Activated T-cell treated with anti-CD3 and anti-CD28 coated beads for 4 hours (primary cell): ENCODE measurements at places on chromosomes 13 and 19.

GRCh38 chr19:13573056-13573667 lies 66.9 kb upstream of the CACNA1A start:
- DNase-seq, result no peak

GRCh38 chr19:50823389-50824042 lies at the start of gene KLK1:
Gene KLK1, minus strand, starts transcription at chr19:50823787. Its CDS starts 39 bp downstream, at chr19:50823748.
- no peak for DNase-seq

DNA sequence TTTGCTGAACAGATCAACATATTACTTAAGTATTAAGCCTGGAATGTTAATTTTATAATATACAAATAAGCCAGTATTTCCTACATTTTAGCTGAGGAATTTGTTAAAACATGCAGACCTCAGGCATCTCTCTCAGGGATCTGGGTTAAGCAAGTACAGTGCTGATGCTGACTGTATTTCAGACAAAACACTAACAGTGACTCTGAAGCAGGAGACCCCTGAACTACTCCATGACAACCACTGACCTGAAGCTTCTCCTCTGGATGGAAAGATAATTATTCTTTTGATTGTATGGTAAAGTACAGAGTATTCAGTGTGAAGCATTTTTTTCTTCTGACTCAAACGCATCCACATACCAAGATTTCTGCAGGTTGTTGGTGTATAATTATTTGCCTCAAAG lies 680.8 kb downstream of the LIG4 start:
- DNase-seq, result no peak

- no peak for DNase-seq
These were observed 55.6 kb upstream of the PEG3 start for GRCh38 chr19:56896095-56896494.

DNA sequence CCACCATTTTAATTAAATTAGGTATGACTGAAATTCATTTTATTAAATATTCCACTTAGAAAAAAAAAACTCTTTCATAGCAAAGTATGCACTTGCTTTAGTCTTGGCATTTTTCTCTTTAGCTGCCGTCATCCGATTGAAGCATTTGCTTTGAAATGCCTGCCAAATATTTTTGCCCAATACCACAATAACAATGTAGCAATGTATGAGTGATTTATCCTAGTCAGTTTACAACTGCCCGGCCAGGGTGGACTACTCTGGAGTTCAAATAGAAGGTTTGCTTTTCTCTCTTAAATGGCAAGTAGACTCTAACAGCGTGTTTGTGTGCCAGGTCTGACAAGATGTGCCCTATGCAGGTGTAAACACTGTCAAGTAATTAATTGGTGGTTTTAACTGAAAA lies 675.3 kb upstream of the SGCG start:
- no peak for DNase-seq

- peak; percentile 78 for DNase-seq
These were observed 9.6 kb downstream of the GIPR start for GRCh38 chr19:45677351-45678230.

DNA sequence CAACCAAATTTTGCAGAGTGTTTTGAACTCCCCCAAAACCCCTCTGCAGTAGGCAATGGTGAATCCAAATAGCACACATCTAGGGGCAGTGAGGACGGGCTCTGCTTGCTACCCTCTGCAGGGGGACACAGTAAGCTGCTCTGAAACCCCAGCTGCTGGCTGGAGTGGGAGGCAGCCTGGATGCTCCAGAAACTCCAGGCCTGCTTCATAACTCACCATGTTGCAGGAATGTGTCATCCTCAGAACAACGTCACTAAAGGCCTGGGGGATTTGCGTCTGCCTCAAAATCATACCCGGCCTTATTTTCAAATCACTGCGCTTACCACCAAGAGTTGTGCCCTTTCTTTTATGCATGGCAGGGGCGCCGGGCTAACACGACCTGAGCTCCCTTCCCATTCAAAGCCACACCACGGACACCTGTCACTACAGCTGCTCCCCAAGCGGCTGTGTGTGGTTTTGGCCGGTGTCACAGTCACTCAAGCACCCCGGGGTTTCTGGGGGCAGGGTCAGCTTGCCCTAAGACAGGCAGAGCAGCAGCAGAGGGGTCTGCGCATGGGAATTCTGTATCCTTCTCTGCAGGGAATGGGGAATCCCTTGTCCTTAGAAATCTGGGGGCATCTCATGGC lies 93.9 kb downstream of the TSHZ3 start:
- DNase-seq, result no peak

DNA sequence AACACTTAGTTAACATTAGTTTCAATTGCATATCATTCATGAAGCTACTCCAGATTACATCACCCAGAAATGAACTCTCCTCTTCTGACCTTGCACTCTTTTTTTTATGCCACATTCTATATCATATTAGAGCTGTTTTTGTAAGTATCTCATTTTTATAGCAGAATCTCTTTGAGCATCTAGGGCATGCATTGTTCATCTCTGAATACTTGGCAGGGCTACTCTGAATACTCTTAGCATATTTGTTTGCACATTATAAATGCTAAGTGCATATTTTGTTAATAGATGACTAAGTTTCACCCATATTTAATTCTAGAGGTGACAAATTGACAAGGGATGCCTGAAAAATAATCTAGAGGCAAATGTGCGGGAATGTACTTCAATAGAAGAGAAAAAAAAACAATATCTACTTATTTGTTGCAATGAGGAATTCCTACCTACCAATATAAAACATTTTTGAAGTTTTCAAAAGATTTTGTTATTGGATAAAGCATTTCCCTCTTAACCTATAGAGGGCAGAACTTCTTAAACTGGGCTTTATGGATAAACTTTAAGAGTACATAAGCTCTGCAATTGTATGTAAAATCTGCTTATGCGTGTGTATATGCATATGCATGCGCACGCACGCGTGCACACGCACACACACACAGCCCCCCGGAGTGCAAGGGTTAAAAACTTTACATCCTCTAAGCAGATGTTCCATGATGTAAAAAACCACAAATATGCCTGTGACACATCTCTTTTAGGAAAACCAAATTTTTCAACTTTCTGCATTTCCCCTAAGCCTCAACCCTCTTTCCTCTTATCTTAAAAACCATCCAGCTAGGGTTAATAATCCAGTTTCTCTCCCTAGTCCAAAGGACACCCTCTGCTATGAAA lies 73.0 kb upstream of the OXGR1 start:
- no peak for DNase-seq

DNA sequence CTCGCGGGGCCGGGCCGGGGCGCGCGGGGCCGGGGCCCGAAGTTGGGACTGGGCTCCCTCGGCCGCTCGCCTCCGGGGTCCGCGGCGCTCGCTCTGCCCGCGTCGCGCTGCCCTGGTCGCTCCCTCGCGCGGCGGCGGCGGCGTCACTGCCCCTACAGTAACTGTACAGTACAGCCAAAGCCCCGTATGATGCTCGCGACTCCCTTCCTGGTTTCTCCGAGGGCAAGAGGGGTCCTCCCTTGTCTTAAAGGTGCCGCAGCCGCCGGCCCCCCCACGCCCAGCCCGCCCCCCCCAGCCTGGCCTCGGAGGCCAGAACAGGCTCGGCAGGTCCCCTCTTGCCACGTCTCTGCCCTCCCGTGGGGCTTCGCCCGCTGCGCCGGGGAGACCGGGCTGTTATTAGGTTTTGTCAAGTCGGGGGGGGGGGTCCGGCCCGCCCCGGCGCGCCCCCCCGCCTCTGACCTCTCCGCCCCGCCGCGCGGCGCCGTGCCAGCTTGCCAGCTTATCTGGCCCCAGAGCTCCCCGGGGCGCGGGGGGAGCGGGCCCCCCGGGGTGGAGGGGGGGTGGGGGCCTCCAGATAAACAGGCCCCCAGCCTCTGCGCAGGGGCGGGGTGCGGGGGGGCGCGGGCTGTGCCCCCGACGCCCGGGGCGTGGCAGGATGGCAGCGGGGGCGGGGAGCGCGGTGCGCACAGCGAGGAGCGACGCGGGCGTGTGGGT lies at the start of gene ZBTB7A:
Gene ZBTB7A (minus strand): TSS at position 218 of the 714 bp plus-strand sequence. CDS start 11,667 bp downstream, outside the sequence.
- peak; percentile 72 for DNase-seq

GRCh38 chr19:7109678-7110289 lies 40.3 kb downstream of the ZNF557 start:
- DNase-seq, result no peak

- DNase-seq, result no peak
These were observed 290.0 kb downstream of the MZT1 start for GRCh38 chr13:72437458-72437857.

- no peak for DNase-seq
These were observed 2301.2 kb downstream of the PCDH9 start for GRCh38 chr13:64928696-64929499.

GRCh38 chr13:31950111-31950815 lies 81.3 kb upstream of the FRY start:
- DNase-seq, result no peak

DNA sequence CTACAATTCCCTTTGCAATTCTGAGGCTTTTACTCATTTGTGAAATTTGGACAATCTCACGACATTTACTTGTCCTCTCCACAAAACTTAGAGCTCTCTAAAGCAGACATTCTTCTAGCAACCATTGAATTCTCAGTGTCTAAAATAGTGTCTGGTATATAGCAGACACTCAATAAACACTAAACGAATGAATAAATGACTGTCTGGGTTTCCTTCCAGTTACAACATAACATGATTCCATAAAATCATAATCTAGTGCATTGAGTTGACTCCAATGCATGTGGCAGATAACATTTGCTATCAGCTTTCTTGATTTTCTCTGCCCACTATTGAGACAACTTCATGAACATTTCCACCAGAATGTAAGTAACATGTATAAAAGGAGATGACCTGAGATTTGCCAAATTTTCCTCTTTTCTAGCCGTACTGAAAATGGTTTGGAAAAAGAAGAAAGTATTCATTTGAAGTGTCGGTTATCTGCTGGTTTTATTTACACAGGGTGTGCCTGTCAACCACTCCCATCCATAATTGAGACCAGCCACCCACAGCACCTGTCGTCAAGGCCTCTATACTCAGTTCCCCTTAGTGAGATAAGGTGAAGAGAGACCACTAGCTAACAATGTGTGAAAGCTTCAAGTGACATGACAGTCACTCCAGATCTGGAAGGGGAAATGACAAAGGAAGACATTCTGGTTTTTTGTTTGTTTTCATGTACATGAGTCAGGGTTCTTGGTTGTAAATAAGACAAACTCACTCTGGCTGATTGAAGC lies 4.8 kb upstream of the SERP2 start:
- DNase-seq, result no peak

- DNase-seq, result no peak
These were observed 1.8 kb upstream of the PLIN5 start for GRCh38 chr19:4536798-4537197.

- no peak for DNase-seq
These were observed 19.4 kb downstream of the BRCA2 start for GRCh38 chr13:32334671-32335070.

DNA sequence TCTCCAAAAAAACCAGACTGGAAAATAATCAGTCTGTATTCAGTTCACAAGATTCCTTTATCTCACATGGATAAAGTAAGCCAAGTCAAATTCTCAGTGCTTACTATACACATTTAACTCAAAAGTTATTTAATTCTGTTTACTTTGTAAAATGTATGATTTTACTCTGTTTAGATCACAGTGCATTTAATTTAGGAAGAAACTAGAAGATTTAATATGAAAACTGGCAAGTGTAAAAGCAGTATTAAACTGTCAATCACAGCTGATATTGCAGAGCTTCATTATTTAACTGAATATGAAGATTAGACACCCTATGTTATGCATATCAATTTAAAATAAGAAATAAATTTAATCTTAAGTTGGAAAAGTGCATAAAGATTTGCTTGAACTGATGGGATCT lies 78.0 kb downstream of the DACH1 start:
- no peak for DNase-seq

DNA sequence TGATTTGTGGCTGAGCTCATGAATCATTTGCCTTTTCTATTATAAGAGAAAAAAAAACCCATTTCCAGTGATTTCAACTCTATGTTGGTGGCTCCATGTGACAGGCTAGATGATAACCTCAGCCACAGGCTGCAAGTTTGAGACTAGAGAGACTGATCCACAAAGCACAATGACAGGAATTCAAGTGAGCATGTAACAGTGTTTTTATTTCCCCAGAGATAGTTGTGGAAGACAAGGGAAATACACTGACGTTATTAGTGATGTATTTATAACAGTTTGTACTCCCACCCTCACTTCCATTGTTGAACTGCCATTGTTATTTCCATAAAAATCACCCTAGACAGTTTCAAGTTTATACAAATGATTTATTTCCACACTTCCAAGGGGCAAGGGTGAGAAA lies 27.9 kb upstream of the EDNRB start:
- DNase-seq, result no peak

DNA sequence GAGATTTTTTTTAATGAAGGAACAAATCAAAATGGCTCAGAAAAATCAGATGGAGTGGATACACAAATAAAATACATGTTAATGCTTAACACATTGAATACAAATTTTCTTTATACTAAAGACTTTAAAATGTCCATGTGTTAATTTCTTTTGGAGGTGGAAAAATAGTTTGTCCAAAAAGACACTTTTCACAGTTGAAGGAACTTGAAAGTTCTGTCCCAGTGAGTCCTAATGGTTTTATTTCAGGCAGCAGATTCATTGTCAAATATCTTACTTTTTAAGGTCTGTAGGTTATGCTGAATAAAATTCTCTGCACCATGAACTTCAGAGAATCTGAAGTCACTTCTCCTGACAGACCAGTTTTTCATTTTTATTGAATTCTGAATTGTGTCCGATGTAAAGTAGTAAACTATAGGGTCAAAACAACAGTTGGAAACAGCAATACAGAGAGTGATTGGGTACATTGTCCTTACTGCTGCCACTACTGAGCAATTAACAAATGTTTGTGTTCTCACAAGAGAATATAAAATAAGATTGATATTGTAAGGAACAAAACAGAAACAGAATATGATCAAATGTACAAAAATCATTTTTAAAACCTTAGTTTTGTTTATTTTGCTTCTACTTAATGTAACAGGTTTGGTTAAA lies 1.6 kb downstream of the LPAR6 start:
- no peak for DNase-seq

- no peak for DNase-seq
These were observed 51.6 kb downstream of the ZNF146 start for GRCh38 chr19:36266375-36266961.

DNA sequence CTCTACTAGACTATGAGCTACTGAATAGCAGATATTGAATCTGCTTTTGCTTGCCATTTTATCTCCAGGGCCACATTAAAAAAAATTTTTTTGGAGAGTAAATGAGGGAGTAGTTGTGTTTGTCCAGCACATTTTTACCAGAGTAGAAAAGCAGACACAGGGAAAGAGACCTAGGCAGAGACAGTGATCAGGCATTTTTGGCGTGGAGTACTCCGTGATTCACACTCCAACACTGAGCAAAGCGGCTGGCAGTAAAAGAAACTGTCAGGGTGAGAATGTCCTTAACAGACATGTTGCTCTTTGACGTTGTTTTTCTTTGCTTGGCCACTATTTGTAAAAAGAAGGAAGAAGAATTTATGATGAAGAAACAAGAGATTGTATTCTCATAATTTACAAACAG lies 304.0 kb downstream of the TDRD3 start:
- no peak for DNase-seq

DNA sequence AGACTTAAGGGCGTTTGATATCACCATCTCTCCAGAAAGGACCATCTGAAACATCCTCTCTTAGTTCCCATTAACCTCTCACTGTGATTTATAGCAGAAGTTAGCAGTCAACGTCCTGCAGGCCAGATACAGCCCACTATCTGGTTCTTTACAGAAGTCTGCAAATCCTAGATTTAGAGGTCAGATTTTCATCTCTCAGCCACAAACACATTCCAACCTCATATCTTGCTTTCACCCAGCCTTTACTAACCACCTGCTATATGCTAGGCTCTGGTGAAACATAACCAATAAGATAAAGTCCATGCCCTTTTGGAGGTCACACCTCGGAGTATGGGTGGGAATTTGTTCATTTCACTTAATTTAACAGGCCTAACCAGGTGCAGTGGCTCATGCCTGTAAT lies 76.8 kb upstream of the CACNA1A start:
- no peak for DNase-seq
